ENCODE measurements at places on chromosomes 1 and 21. TPM values are rescaled to one million over a fixed set of nuclear protein-coding genes. Genes with fewer than 3 reads are reported as not detected.

GRCh38 chr1:201527879-201528278, 11.0 kb upstream of the NAV1 start:
- DNase-seq = no peak

Gene C1orf226
- 9.1 TPM for total RNA-seq

DNA sequence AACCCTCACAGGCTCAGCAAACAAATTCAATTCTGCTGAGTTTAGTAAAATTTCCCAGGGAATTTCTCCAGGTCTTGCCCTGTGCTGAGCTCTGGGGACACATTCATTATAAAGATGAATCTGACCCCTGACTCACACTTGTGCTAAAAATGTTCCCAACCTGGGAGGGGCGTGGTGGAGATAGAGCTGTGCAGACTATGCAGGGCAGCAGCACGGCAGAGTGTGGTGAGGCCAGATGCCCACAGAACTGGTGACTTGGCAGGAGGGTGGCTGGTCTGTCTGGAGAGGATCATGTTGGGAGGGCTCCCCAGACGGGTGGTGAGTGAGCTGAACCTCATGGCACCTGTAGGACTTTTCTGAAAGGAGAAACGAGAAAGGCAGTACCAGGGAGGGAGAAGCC, 31.6 kb downstream of the FAAH start:
- no peak for DNase-seq

Gene PLPPR5
- not detected for total RNA-seq

Gene FCMR
- total RNA-seq = 1.4 TPM

DNA sequence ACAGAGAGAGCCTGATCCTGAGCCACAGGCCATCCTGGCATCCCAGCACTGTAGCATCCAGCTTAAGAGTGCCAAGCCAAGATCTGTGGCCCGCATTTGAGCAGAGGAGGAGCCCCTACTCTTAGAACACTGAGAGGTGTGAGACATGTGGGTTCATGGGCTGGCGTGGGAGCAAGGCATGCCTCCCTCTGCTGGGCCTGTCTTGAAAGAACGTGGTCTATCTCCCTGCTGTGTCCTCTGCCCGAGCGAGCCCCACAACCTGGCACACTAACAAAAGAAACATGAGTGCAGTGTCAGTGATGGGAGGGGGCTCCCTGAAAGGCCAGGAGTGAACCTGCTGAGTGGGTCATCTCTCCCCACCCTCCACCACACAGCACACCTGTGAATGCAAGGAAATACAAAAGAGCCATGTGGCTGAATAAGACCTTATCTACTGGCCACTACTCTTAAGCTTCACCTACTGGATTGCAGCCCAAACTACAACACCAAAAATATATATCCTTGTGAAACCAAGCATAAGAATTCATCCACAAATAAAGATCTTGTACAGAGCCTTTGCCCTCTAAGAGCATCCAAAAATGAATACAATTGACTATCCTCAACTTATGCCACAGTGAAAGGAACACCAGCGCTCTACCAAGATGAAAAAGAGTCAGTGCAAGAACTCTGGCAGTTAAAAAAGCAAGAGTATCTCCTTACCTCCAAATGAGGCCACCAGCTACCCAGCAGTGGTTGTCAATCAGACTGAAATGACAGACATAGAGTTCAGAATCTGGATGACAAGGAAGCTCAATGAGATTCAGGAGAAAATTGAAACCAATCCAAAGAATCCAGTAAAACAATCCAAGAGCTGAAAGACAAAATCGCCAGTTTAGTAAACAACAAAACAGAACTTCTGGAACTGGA, 259.4 kb upstream of the DAB1 start:
- no peak for DNase-seq
